ENCODE measurements at places on chromosomes 5 and 9. TPM values are rescaled to one million over a fixed set of nuclear protein-coding genes. Genes with fewer than 3 reads are reported as not detected.
A peak's percentile ranks its signal among the peaks of the same experiment; 100 is the strongest.

DNA sequence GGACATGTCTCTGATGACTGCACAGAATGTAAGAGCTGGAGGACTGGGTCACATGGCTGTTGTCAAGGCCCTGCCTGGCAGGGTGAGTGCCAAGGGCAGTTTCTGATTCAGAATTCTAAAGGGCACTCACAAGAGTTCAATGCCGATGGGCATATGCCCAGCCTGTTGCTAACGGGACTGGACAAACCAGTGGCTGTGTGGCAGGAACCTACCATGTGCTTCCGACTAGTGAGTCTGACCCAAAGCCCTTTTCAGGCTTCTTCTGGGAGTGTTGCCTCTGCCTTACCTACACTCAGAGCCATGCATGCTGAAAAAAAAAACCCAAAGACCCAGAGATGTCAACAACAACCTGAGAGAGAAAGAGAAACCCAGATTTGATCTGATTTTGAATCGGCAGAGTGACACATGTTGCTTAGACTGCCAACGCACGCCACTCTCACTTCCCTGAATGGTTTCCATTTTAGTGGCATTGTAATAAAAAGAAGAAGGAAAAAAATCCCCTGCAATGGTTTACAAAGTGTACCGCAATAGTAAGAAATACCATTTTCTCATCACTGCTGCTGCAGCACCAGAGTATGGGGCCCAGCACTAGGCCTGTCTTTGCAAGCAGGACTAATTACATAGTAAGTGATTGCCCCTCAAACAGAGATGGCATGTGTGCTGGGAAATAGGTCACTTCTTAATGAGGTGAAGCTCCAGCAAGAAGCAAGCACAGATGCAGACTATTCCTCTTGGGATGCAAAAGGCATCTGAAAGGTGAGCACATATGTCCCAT lies 194.3 kb downstream of the PALM2AKAP2 start:
- no peak overlapping the region for H3K27ac ChIP-seq
- H3K36me3 ChIP-seq, result no peaks in the 10 kb centered on the region
- no peak for DNase-seq
- no peak overlapping the region for H3K4me3 ChIP-seq
- no peaks in the 10 kb centered on the region for H3K27me3 ChIP-seq

GRCh38 chr5:59856358-59856757 lies 37.2 kb downstream of the PDE4D start:
- no peaks in the 10 kb centered on the region for H3K4me1 ChIP-seq
- no peaks in the 10 kb centered on the region for H3K36me3 ChIP-seq
- no peak overlapping the region for H3K4me3 ChIP-seq
- no peaks in the 10 kb centered on the region for H3K27me3 ChIP-seq
- DNase-seq, result no peak

- H3K4me1 ChIP-seq, result no peaks in the 10 kb centered on the region
- H3K36me3 ChIP-seq, result no peaks in the 10 kb centered on the region
- no peak overlapping the region for H3K4me3 ChIP-seq
Observed at GRCh38 chr5:10964806-10965205, 203.8 kb upstream of the DAP start.

- H3K4me1 ChIP-seq, result peaks cover 2% of the 10 kb centered on the region
- H3K27me3 ChIP-seq, result no peaks in the 10 kb centered on the region
- H3K4me3 ChIP-seq, result no peak overlapping the region
Observed at GRCh38 chr5:140424135-140424534, 22.5 kb downstream of the ANKHD1 start.

DNA sequence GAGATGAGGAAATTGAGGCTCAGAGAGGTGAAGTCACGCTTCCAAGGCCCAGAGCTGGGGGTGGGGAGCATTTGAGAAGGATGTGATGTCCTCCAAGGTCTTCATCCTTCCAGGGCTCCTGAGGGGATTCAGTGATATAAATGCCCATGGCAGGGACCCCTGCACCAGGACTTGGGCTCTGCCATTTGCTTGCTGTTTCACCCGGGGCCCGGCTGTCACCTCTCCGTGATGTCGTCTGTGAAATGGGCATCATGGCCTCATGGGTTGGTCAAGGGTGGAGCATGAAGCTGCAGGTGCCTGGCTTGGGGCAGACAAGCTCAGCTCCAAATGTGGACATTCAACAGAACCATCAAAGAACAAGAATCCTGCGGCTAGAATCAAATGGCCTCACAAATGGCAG lies 253.1 kb downstream of the PBX3 start:
- no peaks in the 10 kb centered on the region for H3K27me3 ChIP-seq
- H3K4me3 ChIP-seq, result no peak overlapping the region
- H3K36me3 ChIP-seq, result no peaks in the 10 kb centered on the region
- no peak overlapping the region for H3K27ac ChIP-seq

- H3K36me3 ChIP-seq, result no peaks in the 10 kb centered on the region
- peak overlapping the region; percentile 24 for H3K4me3 ChIP-seq
- peak overlapping the region; percentile 88 for H3K27ac ChIP-seq
Observed at GRCh38 chr9:129696944-129697655, 31.7 kb downstream of the PRRX2 start.

GRCh38 chr9:112789891-112790774 lies 39.6 kb downstream of the SNX30 start:
- DNase-seq, result no peak
- H3K4me3 ChIP-seq, result no peak overlapping the region
- no peak overlapping the region for H3K27ac ChIP-seq
- no peaks in the 10 kb centered on the region for H3K4me1 ChIP-seq

GRCh38 chr9:32251539-32251938 lies 132.9 kb upstream of the ACO1 start:
- H3K27ac ChIP-seq, result no peak overlapping the region
- H3K4me3 ChIP-seq, result no peak overlapping the region
- no peaks in the 10 kb centered on the region for H3K36me3 ChIP-seq

DNA sequence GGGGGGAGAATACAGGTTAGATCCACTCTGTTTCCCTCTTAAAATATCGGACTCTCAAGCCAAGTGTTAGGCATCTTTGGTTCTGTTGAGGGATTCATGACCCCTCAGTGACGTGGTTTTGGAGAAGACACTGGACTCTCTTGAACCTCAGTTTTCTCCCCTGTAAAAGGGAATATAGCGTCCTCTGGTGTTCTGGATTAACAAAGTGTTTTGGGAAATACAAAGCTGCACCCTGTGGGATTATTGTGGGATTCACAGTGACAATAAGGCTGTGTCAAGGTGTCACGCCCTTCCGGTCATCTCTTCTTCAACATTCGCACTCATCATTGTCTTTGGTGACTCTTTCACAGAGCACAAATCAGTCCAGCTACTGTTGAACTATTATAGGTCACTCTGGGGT lies 139.0 kb downstream of the IRX1 start:
- no peak overlapping the region for H3K4me3 ChIP-seq
- H3K27ac ChIP-seq, result no peak overlapping the region
- H3K4me1 ChIP-seq, result no peaks in the 10 kb centered on the region
- H3K36me3 ChIP-seq, result no peaks in the 10 kb centered on the region

DNA sequence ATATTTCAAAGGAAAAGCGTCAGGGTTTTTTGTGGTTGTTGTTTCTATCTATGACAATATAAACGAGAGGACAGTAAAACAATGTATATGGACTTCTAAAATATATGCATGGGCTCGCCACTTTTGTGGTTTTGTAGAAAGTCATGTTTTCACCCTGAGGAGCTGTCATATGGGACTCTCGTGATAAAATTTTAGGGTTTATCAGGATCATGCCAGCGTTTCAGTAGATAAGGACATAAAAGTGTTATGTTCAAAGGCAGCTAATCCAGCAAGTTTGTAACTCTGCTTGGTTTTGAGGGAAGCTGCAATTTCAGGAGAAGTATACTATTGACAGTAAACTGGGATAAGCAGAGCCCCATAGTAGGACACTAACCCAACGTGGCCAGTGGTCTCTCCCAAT lies 120.3 kb downstream of the CDC42SE2 start:
- H3K4me3 ChIP-seq, result no peak overlapping the region
- peaks cover 2% of the 10 kb centered on the region for H3K4me1 ChIP-seq
- H3K27me3 ChIP-seq, result no peaks in the 10 kb centered on the region
- H3K36me3 ChIP-seq, result no peaks in the 10 kb centered on the region
- no peak overlapping the region for H3K27ac ChIP-seq
- no peak for DNase-seq

DNA sequence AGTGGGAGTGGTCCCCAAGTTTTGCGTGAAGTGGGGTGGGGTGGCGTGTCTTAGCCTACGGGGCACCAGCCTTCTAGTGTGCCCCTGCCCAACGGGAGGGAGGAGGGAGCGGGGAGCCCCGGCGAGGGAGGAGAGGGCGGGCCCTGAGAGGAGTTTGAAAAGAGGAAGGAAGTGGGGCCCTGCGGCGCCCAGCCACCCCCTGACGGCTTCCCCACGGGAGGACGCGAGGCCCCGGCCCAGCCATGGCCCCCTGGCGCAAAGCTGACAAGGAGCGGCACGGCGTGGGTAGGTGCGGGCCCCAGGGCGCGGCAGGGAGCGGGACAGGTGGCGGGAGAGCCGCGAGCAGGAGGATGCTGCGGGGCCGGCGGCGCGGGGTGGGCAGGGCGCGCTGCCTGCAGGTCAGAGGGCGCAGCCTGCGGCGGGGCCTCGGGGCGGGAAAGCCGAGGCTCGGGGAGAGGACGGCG lies at the start of gene DOCK2:
TSS of gene DOCK2 (plus strand) at position 191 of the 464 bp plus-strand sequence. CDS start at position 243, 52 bp downstream.
- no peaks in the 10 kb centered on the region for H3K36me3 ChIP-seq
- no peak for DNase-seq
- no peaks in the 10 kb centered on the region for H3K4me1 ChIP-seq
- peak within 1 kb of the TSS; percentile 20 for H3K4me3 ChIP-seq

DNA sequence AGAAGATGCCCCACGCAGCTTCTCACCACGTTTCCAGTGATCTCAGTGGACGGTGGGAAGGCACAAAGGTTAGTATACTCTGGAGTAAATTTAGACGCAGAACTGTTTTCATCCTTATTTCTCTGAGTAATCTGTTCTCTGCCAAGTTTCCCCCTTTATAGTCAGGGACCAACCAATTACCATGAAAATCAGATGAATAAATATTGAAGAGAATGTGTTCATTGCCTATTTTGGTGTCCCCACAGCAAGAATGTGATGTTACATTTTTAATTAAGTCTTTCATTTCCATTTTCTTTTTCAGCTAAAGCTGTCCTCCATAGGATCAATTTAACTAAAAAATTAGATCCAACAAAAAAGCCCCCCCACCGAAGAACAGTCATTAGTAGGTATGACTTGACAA lies 41.4 kb downstream of the S1PR3 start:
- H3K27me3 ChIP-seq, result no peaks in the 10 kb centered on the region
- DNase-seq, result no peak

- H3K27ac ChIP-seq, result no peak overlapping the region
- no peak overlapping the region for H3K4me3 ChIP-seq
- H3K27me3 ChIP-seq, result no peaks in the 10 kb centered on the region
- peaks cover 2% of the 10 kb centered on the region for H3K36me3 ChIP-seq
Observed at GRCh38 chr9:116209414-116210116, 56.0 kb downstream of the PAPPA start.

DNA sequence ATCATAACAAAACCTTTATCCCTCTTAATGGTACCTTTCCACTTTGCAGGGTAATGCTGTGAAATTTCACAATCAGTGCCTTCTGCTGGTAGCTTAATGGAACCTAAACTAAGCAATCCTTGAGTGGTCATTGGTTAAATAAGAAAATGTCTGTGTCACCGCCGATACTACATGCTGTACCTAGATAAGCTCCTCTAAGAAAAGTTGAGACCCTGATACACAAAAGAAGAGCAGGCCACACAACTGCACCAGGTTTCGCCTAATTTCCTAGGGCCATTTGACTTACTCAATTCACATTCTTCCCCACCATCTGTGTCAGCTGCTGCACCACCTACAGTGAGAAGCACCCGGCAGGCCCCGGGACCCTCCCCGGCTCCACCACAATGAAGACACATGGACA lies 9.0 kb upstream of the EDF1 start:
- H3K27me3 ChIP-seq, result no peaks in the 10 kb centered on the region
- no peak overlapping the region for H3K4me3 ChIP-seq
- H3K27ac ChIP-seq, result no peak overlapping the region
- no peak for DNase-seq
- no peaks in the 10 kb centered on the region for H3K4me1 ChIP-seq
- H3K36me3 ChIP-seq, result no peaks in the 10 kb centered on the region

MFAP3 gene
- 65.2 TPM for total RNA-seq

ZNF658 gene
- 6.9 TPM for total RNA-seq

MRPL50 gene
- total RNA-seq, result 12.2 TPM

TGFBI gene
- total RNA-seq, result 270 TPM

PCDHB3 gene
- 0.77 TPM for total RNA-seq

GRM6 gene
- not detected for total RNA-seq

WDR36 gene
- 56.8 TPM for total RNA-seq

PTPRD gene
- total RNA-seq, result 3.3 TPM

VCAN gene
- total RNA-seq, result 190 TPM

SLC36A2 gene
- not detected for total RNA-seq

FREM1 gene
- under 0.01 TPM for total RNA-seq
